Progenitor cell of endocrine pancreas (in vitro differentiated cells): ENCODE measurements at places on chromosomes 2 and 18. TPM values are rescaled to one million over a fixed set of nuclear protein-coding genes. Genes with fewer than 3 reads are reported as not detected.

GRCh38 chr2:240586919-240587800 is 626 bp downstream of the CAPN10 start:
- DNase-seq, result no peak

DNA sequence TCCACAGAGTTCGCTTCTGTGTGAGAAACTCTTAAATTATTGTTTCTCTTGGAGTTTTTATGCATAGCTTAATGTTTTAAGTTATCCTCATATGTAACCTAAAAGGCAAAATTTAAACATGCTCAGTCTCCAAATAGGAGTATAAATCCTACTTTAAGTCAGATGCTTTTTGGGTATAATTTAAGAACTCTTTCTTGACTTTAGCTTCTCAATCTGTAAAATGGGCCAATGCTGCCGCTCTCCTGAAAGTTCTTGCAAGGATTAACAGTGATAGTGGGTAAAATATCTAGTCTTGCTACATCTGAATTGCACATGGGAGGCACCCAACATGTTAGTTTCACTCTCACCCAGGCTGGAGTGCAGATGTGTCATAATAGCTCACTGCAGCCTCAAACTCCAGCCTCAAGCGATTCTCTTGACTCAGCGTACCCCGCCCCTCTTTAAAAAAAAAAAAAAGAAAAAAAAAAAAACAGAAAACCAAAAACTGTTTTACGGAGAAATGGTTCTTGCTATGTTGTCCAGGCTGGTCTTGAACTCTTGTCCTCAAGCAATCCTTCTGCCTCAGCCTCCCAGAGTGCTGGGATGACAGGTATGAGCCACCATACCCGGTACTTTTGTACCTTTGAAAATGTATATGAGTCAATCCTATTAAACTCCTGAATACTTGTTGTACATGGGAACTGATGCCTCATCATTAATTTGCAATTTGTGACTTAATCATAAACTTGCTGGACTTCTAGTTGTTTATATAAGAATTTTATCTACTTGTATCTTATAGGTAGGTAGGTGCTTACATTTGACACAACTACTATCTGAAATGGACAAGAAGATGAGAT is 1.8 kb downstream of the FBXO48 start:
- DNase-seq, result no peak

DNA sequence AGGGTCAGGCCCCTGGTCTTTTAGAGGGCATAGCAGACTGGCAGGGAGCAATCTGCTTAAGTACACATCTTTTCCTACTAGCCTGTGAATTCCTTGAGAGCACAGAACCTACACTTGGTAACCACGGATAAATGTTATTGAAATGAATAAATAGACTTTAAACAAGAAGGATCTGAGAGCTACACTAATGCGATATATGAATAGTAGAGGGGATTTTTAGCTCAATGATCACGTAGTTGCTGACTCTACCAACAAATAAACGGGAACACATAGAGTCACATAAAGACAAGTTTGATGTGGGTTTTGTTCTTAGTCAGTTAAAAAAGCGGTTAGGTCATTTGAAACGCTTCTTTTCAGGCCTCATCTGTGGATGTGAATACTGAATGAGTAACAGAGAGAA is 290.3 kb upstream of the CCDC68 start:
- no peak for DNase-seq

GPATCH11 gene
- 4.3 and 4.4 TPM in 2 replicates for total RNA-seq

ZNF396 gene
- 4.5 and 5.9 TPM in 2 replicates for total RNA-seq

DNA sequence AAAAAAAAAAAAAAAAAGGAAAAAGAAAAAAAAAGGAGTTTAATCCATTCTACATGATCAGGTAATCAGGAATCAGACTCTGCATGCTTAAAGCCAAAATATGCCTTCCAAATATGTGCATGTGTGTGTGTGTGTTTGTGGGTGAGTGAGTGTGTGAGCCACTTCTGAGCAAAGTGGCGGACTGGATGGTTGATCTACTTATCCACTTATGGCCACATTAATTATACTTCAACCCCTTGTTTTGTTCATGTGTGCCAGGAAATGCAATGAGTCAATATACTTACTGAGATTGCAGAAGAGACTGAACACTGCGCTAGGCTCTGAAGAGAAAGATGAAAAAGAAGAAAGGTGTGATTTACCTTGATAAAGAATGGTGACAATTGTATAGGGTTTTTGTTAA is 586.5 kb upstream of the NXPH2 start:
- no peak for DNase-seq

- no peak for DNase-seq
Observed at GRCh38 chr18:3250237-3251107, 2.9 kb downstream of the MYL12A start.

GRCh38 chr2:66526180-66526579 is 91.3 kb downstream of the MEIS1 start:
- DNase-seq, result no peak

KHK gene
- total RNA-seq, result 4.4 and 5.2 TPM in 2 replicates

GRCh38 chr2:71468279-71469015 is 15.1 kb downstream of the DYSF start:
- no peak for DNase-seq

DNA sequence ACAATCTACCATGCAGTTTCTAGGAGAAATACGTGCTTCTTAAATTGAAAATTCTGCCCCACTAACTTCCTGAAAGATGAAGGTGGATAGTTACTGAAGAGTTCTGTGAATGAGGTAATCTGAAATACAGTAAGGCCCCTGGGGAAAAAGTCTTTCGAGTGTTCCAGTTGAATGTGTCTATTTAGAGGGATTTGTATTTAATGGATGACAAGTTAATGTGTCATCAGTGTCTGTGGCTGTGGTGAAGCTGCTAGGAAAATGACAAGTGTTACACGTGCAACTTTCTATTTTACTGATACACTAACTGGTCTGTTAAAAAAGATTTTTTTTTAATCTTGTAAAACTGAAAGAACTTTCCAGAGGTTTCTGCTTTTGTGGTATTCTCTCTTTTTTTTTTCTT is 384.6 kb downstream of the STK39 start:
- DNase-seq, result no peak

GRCh38 chr2:144498277-144498676 is 21.6 kb downstream of the ZEB2 start:
- DNase-seq, result no peak

DNA sequence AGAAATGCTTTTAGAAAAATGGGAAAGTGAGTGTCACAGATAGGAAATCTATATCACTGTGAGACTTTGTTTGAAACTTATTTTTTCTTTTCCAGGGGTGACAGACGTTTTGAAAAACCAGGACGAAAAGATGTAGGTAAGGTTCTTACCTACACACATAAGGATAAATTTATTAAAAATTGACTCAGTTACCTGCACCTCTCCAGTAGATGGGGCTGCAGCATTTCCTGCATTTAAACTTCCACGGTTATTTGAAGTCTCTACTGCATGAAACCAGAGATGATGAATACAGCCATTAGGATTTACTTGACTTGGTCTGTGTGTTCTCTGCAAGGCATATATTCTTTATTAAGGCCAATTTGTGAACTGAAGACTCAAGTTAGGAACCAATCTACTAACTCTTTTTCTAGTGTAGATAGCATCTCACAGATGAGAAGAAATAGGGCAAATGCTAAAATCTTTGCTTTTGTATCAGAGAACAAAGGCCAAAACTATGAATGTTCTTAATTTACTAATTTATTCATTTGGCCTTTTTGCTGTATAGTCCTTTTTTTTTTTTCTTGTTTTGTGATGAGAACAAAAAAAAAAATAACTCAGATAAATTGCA is 15.0 kb downstream of the KCNJ13 start:
- DNase-seq, result no peak

- DNase-seq, result no peak
Observed at GRCh38 chr2:219907011-219907365, 279.6 kb downstream of the SLC4A3 start.

CNGA3 gene
- 5.3 and 5.5 TPM in 2 replicates for total RNA-seq

PLA2R1 gene
- total RNA-seq, result 1.3 and 1.7 TPM in 2 replicates

DNA sequence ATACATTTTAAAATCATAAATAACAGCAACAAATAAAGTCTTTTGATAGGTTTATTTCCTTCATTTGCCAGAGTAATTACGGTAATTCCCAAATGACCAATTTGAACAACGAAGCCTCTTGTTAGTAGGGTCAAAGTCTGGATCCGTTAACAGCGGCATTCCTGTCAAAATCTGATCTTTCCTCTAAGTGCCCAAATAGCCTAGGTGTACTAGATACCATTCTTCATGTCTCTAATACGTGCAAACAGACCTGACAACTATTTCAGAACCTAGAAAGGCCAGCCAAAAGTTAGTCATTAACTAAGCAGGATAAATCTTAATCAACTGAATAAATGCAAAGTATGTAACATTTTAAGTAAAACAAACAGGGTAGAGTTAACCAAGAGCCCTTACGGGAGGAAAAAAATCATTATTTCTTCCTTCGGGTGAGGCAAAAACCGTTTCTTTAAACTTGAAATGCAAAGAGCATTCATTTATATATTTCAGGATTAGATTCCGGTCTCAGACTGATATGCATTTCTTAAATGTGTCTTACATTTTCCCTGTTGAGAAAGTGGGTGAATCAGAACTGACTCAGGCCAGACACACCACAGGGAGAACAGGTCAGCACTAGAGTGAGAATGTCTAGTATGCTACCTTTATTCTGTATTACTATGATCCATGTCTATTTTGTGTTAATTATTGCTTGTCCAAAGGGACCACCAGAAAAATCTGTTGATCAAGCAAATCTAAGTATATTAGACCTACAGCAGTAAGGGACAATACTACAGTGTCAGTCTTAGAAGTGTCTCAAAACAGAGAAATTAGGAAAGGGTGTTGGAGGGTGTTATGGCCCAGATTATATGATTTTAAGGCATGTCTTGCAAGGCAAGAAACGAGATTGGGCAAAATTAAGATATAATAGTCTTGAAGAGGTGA is 141.5 kb upstream of the NDUFV2 start:
- no peak for DNase-seq
